ENCODE measurements at places on chromosomes 3 and 15.

- DNase-seq: no peak
These were observed 11.9 kb downstream of the SMAD6 start for GRCh38 chr15:66713843-66714508.

DNA sequence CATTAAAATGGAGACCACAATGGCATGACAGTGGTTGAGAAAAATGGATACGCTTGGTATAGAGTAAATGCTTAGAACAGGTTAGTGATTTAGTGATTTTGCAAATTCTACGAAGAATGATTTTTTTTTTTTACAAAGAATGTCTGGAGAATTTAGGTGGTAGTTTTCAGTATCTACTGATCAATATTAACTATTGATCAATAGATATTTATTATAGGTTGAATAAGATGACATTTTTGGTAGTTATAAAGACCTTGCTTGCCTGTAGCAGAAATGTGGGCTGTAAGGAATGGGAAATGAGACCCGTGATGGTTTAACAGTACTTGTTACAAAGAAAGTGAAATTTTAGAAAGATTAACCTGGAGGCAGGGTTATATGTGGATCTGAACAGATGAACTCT, 137.5 kb downstream of the NR2F2 start:
- DNase-seq: no peak

DNA sequence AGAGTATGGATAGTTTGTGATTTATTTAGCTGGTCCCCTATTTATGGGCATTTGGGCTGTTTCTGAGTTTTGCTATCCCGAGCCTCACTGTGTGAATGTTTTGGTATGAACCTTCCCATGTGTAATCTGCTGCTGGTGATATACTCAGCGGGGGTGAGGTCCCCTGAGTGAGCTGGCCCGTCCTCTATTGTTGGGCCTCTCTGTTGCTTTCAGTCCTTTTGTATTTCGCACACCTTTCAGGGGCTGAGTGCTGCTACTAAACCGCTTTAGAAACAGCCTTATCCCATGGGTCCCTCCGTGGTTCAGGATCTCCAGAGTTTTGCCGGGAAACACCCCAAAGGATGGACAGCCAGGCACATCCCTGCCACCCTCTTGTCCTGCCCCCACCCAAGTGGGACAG, 94.5 kb downstream of the WNT7A start:
- DNase-seq: no peak

GRCh38 chr3:111362381-111363009, 179.5 kb upstream of the CD96 start:
- no peak for DNase-seq

DNA sequence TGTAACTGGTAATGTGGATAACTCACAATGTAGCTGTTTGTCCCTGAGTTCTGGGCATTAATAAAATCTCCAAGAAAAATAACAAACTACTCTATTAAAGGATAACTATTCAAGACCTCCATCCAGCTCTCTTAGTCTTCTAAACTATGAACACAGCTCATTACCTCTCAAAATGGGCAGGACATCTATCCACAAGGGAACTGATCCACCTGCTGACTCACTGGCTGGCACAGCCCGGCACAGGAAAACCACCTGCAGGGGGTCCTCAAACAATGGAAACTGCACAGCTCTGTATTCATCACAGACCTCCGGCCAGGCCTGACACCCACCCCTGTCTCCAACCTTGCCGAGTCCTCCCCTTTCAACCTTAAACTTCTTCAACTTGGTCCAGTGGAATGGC, 255.4 kb downstream of the TJP1 start:
- DNase-seq: no peak

GRCh38 chr3:185549651-185550111, 2.7 kb downstream of the LIPH start:
- no peak for DNase-seq

DNA sequence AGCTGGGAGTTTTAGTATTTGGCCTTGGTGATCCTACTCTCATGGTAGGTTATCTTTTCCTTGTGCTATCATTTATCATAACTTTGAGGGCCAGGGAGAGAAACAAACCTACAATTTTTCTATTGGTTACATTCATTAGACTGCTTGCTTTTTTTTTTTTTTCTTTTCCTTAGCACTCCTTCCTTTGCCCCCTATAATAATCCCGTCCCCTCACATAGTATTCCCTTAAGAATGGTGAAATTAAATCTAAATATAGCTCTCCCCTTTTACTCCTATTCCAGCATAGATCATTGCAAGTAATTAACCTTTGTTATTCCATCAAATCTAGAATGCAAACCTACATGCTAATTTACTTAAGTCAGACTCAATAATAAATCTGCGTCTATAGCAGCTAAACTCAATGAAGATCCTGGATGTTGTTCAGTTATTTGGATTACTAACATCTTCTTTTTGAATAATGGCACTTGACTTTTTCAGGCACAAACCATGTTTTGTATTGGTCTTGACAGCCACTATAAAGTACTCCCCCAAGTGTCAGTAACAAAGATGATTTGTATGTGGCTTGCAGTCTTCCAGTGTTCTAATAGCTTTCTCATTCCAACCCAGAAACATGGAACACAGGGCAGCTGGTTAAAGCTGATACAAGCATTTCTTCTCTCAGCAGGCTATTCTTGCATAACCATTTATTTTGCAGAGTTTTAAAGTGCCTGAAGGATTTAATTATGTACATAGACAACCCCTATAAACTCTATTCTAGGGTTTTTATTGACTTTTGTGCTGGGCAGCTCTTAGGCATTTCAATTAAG, 420.6 kb downstream of the MECOM start:
- no peak for DNase-seq

DNA sequence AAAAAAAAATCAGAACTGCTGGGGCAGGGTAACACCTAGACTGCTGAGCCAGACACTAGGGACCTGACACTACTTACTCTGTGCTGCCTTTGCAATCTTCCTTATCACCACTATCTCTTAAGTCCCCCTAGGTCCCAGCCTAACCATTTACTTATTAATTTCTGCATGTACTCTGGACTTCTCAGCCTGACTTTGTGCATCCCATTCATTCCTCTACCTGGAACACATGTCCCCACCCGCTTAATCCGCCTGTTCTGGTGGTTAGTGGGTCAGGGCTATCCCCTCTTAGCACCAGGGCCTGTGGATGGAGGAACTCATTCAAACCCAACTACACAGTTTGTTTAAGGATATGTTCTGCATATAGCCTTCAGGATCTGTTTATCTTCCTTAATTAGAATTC, 5.0 kb upstream of the CACNA1D start:
- DNase-seq: no peak

- DNase-seq: peak; percentile 2
These were observed 985 bp downstream of the TRPC1 start for GRCh38 chr3:142724682-142725356.

GRCh38 chr3:68764554-68764953, 167.8 kb downstream of the TAFA4 start:
- no peak for DNase-seq

- DNase-seq: no peak
These were observed 57.0 kb upstream of the NR2F2 start for GRCh38 chr15:96273317-96274086.

- DNase-seq: no peak
These were observed 35.0 kb downstream of the RPL39L start for GRCh38 chr3:187104342-187104741.

DNA sequence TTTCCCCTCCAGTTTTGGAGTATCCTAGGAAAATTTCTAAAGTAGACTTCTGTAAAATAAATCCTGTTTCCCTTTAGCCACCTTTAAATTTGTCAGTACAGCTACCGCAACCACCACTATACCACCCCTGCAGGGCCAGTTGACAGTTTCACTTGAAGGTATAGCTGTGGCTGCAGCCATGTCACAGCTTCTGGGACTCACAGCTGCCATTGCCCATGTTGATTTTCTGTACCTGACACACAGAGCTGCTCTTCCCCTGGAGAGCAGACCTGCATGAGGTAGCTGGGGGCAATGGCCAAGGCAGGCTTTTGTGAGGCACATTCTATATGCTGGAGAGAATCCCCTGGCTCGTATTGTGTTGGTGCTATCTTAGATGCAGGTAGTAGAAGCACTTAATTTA, 345.4 kb downstream of the LRTM1 start:
- no peak for DNase-seq

- DNase-seq: no peak
These were observed 44.8 kb downstream of the AP4E1 start for GRCh38 chr15:50953302-50953701.

DNA sequence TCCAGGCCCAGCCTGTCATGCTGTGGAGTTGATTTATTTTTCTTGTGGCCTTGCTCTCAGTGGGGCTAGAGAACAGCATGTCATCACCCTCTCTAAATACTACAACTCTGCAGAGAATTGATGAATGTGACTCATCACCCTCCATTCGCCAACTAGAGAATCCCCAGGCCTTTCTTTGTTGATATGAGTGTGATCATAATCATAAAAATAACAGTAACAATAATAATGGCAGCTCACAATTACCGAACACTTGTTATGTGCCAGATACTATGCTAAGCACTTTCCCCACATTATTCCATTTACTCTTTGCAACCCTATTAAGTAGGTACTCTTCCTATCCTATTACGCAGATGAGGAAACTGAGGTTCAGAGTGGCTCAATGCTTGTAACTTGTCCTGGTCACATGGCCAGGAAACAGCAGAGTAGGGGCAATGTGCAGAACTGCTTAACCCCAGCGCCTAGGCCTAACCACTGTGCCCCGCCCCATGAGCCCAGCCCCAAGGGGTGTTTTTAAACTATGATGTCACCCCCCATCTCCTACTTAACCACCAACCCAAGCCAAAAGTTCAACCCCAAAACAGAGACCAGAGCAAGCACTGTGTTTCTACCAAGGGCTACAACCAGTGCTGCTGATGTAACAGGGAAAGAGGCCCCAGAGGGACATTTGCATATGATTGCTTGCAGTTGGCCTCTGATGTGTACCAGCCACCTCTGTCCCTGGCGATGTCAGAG, 104.5 kb downstream of the ADCY5 start:
- no peak for DNase-seq

- no peak for DNase-seq
These were observed 95.4 kb upstream of the KLHL25 start for GRCh38 chr15:85889956-85890619.

- DNase-seq: no peak
These were observed 8.5 kb downstream of the EIF4G1 start for GRCh38 chr3:184322731-184323487.

Data from activated T-cell treated with anti-CD3 and anti-CD28 coated beads for 24 hours (primary cell).